NCI-H2171 treated with DMSO at 0.1 percent for 48 hours (cell line): ENCODE measurements at places on chromosomes 3 and 15.

DNA sequence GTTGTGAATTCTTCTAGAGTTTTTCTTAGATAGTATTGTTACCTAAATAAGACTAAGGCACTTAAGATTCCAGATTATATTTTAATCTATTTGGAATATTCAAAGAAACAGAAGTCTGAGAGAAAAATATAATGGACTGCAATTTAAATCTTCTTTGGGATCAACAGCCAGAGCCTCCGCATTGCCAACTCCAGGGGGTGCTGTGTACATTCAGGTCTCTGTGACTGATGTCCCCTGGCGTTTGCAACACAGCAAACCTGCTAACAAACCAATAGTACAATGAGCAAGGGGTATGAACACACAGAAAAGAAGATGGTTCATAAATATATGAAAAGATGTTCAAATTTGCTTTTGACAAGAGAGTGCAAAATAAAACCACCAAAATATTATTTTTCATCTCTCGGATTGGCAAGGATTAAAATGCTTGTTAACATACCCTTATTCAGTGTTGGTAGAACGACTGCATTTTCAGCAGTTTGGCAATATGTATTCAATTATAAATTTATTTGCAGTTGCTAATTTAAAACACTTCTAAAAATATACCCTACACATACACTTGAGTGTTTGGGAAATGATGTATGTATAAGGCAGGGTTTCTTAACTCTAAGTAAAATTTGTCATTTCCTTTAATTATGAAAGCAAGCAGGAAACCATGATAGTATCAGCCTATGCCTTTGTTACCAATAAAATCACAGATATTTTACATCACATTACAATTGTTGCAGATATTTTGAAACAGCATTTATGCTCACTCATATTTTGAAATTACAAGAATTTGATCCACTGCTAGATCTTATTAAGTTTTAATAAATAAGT is 16.1 kb upstream of the TM4SF1 start:
- peak; percentile 30 for DNase-seq

DNA sequence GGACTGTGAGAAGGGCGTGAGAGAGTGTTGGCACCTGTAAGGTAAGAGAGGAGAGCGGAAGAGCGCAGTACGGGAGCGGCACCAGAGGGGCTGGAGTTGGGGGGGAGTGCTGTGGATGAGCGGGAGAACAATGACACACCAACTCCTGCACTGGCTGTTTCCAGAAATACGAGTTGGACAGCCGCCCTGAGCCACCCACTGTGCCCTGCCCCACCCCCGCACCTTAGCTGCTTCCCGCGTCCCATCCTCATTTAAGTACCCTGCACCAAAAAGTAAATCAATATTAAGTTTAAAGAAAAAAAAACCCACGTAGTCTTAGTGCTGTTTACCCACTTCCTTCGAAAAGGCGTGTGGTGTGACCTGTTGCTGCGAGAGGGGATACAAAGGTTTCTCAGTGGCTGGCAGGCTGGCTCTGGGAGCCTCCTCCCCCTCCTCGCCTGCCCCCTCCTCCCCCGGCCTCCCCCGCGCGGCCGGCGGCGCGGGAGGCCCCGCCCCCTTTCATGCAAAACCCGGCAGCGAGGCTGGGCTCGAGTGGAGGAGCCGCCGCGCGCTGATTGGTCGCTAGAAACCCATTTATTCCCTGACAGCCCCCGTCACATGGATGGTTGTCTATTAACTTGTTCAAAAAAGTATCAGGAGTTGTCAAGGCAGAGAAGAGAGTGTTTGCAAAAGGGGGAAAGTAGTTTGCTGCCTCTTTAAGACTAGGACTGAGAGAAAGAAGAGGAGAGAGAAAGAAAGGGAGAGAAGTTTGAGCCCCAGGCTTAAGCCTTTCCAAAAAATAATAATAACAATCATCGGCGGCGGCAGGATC is at the start of gene SOX2:
TSS of gene SOX2 (plus strand) at position 601 of the 811 bp plus-strand sequence. CDS start 436 bp downstream, outside the sequence.
- peak; percentile 79 for DNase-seq

GRCh38 chr3:128794770-128795649 is 69.0 kb downstream of the RAB7A start:
- DNase-seq: peak; percentile 54

- no peak for DNase-seq
Measured at GRCh38 chr15:90047956-90048575, 46.9 kb downstream of the ZNF710 start.

GRCh38 chr15:69755551-69756310 is 303.1 kb downstream of the RPLP1 start:
- peak; percentile 53 for DNase-seq

DNA sequence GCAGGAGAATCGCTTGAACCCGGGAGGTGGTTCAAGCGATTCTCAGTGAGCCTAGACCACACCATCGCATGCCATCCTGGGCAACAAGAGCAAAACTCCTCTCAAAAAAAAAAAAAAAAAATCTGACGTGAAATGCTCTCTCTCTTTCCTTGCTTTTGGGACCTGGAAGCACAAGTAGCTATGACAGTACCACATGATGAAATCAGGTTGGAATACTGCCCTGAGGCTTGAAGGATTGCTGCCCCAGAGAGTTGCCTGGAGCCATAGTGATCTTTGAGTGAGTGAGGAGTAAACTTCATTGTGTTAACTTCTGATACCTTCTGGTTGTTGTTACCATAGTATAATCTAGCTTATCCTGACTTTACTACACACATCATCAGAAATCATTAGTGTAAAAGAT is 23.3 kb downstream of the AKAP13 start:
- peak; percentile 45 for DNase-seq

- DNase-seq: peak; percentile 31
Measured at GRCh38 chr15:41653760-41654159, 6.4 kb upstream of the MGA start.

GRCh38 chr3:125318167-125318865 is 56.8 kb downstream of the ZNF148 start:
- peak; percentile 32 for DNase-seq

DNA sequence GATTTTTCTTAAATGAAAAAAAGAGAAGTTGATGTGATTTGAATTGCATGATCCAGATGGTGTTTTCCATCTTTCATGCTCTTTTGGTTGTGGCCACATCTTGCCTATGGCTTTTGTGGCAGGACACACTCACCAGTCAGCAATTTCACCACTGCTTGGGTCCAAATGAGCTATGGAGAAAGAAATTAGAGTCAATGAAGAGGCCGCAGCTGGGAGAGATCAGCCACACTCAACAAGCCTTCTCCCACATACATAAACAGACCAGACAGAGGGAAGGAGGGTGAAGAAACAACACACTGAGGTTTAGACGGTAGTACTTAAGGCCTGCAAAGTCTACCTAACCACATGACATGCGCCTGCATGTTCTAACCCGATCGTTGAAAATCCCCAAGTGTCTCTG is 110.7 kb upstream of the CDIN1 start:
- peak; percentile 75 for DNase-seq

DNA sequence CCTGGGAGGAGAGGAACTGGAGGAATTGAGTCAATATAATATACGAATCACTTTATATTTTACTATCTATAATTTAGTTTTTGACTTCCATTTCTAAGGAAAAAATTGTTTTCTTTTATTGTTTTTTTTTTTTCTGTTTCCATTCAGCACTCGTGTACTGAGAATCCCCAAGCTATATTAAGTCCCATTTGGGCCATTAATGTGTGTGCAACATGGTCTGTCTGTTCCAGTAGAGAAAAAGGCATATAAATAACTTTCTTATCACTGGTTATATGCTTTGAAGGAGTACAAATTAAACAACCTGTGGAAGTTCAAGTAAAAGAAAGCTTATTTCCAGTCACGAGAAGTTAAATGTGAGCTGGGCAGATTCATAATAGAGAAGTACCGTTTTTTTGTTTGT is 498.9 kb upstream of the TPRG1 start:
- DNase-seq: no peak

- DNase-seq: no peak
Measured at GRCh38 chr15:70165716-70166284, 68.1 kb upstream of the TLE3 start.

GRCh38 chr3:130787422-130788068 is 40.9 kb upstream of the PIK3R4 start:
- no peak for DNase-seq

GRCh38 chr15:99071091-99071680 is 33.7 kb upstream of the SYNM start:
- DNase-seq: no peak

DNA sequence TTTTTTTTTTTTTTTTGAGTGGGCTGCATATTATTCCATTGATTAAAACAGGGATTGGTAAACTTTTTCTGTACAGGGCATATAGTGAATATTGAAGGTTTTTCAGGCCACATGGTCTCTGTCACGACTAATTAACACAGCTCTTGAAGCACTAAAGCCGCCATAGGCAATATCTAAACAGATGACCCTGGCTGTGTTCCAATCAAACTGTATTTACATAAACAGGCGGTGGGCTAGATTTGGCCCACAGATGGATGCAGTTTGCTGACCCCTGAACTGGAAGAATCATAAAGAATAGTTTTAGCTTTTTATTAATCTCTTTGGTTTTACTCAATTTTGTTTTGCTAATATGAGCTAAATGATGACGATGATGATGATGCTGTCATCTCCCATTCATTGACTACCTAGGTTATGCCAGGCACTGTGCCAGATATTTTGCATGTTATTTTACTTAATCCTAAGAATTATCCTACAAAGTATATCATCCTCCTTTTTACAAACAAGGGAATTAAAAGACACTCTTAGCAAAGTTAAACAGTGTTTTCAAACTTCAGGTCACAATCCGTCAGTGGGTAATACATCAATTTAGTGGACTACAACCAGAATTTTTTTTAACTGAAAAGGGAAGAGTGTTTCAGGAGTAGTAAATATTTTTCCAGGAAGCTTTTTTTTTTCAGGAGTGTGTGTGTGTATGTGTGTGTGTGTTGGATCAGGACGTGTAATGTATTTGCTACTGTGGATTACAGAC is 54.3 kb downstream of the LMCD1 start:
- DNase-seq: peak; percentile 6

GRCh38 chr3:52259035-52259434 is 13.5 kb downstream of the PPM1M start:
- no peak for DNase-seq

DNA sequence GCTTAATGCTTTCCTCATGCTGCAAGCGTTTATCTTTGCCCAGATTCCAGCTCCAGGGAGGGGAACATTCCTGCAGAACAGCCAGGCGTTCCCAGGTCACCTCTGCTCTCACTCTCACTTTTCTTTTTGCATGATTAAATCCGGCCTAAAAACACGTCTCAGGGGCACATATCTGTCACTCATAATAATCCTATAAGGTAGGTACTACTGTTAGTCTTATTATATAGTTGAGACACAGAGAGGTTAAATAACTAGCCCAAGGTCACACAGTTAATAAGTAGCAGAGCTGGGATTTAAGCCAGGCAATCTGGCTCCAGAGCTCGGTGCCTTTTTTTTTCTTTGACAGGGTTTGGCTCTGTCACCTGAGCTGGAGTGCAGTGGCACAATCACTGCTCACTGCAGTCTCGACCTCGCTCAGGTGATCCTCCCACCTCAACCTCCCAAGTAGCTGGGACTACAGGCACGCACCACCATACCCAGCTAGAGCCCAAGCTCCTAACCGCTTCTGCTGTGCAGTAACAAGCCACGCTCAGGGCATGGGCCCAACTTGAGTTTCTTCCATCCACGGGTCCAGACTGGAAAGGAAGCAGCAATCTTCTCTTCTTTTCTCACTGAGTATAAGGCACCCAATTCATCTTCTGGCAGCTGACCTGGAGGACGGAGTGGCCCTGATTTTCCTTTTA is 96.5 kb downstream of the LIPC start:
- DNase-seq: peak; percentile 10

DNA sequence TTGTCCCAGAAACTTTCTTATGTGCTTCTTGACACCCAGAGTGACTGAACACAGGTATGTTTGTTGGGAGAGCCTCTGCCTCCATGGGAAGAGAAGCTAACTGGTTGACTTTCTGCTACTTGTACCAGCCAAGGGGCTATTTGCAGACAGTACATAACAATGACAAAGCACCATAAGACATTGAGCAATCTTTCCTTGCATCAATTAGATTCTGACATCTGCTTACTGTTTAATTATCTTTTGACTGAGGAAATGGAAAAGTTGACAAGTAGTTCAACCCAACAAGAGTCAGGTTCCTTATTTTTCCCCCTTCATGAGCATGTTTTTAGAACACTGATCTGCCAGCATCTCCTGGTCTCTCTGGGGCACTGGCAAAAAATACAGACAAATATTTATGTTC is 157.7 kb downstream of the RPLP1 start:
- DNase-seq: no peak

DNA sequence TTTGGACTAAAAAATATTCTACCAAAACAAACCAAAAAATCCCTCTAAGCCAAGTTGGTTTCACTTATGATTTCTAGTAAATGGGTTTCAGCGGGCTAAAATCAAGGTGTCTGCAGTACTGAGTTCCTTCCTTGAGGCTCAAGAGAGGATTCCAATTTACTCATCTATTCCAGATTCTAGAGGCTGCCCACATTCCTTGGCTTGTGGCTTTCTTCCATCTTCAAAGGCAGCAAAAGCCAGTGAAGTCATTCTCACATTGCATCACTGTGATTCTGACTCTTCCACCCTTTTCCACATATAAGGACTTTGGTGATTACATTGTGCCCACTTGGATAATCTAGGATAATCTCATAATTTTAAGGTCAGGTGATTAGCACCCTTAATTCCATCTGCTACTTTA is 48.1 kb downstream of the DPPA2 start:
- DNase-seq: no peak

DNA sequence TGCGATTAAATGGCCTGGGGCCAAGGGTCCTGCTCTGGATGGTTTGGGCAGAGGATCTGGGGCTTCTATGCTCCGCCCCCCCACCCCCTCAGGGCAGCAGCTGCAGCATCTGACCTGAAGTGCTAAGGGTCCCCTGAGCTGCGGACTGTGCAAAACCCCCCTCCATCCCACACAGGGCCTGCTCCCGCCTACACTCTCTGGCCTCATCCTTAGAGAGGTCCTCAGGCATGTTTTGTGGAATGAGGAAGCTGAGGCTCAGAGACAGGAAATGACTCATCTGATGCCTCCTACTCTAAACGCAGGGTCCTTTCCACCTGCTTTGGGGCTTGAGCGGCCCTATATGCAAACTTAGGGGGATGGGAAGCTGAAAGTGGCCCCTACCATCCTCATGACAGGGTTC is 59.5 kb upstream of the CTSH start:
- no peak for DNase-seq

DNA sequence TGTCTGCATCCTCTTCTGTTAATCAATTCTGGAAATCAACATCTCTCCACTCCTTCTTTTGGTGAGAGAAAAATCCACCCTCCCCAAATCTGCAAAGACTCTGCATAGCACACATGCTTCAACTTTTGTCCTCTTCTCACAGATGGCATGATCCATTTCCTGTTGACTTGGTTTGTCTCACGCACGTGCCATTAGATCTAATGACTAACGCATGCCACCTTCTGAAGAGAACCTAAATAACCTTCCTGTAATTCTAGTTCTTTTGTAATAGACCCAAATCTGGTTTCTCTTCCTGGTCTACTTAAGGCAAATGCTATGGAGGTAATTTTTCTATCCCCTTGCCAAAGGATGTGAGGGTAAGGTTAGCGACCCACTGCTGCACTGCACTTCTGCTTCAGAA is 51.0 kb upstream of the ATOSA start:
- DNase-seq: no peak

DNA sequence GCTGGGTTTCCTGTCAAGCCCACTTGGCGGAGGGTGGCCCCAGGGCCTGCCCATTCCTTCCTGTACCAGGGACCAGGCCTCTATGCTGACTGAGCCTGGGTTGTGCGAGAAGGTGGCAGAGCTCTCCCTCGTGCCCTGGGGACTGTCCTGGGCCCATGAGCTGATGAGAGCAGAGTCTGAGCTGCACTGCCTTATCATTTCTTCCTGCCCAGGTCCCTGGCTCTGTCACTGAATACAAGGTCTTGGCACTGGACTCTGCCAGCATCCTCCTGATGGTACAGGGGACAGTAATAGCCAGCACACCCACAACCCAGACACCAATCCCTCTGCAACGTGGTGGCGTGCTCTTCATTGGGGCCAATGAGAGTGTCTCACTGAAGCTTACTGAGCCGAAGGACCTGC is 7.5 kb downstream of the MPI start:
- no peak for DNase-seq
